ENCODE measurements at places on chromosomes 16 and 17.

DNA sequence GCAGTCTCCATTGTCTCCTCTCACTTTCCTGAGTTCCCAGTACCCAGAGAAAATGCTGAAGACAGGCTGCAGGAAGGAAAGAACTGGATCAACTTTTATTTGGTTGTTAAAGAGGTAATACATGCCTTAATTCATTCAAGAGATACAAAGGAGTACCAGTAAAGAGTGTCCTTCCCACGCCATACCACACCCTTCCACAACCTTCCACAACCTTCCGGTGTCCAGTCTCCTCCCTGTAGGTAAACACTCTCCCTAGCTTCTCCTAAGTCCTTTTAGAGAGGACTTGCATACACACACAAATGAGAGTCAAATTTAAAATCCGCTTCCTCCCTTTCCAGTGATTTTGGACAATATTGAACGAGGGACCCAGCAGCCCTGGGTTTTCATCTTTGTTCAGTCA, 2.8 kb upstream of the CA7 start:
- DNase-seq, result no peak

DNA sequence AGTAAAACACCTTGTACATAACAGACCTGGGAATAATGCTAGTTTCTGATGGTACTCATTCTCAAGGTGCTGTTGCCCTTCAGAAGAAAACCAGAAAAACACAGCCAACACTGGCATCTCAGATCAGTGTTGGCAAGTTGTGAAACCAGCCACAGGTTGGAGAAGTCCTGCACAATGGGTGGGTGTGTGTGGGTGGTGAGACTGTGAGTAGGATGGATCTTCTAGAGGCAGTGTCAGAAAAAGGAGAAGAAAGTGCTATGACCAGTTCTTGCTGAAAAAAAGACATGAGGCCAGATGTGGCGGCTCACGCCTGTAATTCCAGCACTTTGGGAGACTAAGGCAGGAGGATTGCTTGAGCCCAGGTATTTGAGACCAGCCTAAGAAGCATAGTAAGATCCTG, 35.2 kb upstream of the SMIM36 start:
- no peak for DNase-seq

DNA sequence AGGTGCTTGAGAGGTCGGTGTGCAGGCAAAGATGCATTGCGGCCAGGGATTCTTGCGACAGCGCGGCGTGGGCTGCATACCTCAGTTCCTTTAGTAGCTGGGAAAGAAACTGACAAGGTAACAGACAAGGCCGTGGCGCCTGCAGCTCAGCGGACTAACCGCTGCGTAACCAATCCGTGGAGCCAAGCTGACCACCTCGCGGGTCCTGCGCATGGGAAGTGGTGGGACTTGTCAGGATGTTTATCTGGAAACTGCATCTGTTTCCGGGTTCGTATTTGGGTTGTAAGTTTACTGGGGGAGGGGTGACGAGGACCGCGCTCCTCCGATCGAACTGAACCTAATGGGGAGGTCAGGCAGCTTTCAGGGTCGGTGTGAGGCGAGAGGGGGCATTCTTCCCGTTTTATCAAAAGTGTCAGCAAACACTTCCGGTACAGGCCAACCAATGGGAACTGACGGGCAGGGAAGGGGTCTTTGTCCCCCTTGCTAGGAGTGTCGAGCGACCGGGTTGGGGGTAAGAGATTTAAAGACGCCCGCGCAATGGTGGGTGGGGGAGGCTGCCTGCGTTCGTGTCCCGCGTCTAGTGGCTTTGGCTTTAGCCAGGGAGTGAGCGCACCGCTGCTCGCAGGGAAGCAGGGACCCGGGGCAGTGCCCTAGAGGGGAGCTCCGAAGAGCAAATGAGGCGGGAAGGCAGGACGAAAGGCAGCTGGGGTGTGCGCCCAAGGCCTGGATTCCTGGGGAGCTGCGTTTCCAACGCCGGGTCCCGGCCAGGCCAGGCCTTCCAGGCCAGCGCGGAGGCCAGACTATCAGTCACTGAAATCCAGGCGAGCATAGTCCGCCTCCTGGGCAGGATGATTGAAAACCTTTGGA, 7.0 kb downstream of the IRX6 start:
- DNase-seq, result no peak

DNA sequence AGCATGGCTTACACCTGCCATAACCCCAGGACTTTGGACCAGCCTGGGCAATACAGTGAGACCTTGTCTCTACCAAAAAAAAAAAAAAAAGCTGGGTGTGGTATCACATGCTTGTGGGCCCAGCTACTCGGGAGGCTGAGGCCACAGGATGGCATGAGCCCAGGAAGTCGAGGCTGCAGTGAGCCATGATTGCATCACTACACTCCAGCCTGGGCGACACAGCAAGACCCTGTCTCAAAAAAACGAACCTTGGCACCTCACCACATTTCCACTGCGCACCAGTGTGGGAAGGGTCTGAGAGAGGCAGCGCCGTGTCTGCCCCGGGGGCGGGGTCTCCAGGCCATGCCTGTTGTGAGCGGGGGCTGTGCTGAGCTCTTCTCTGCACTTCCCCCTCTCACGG, 6.3 kb downstream of the ACSF3 start:
- no peak for DNase-seq

DNA sequence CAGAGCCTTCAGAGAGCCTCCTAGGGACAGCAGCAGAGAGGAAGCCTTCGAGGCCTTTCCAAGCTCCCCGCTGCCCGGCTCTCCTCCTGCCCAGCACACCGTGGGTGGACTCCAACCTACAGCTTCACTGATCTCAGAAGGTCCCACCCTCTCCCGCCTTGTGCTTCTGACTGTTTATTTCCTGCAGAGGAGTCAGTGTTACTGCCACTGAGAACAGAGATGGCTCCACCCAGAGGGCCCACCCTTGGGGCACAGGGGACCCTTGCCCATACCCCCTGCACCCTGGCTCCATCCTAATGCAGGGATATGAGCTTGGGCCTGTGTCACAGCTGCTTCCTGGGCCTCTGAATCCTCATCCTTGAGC, 52.8 kb upstream of the TOB1 start:
- DNase-seq, result no peak
